ENCODE measurements at places on chromosomes 6 and 20. TPM values are rescaled to one million over a fixed set of nuclear protein-coding genes. Genes with fewer than 3 reads are reported as not detected.

DNA sequence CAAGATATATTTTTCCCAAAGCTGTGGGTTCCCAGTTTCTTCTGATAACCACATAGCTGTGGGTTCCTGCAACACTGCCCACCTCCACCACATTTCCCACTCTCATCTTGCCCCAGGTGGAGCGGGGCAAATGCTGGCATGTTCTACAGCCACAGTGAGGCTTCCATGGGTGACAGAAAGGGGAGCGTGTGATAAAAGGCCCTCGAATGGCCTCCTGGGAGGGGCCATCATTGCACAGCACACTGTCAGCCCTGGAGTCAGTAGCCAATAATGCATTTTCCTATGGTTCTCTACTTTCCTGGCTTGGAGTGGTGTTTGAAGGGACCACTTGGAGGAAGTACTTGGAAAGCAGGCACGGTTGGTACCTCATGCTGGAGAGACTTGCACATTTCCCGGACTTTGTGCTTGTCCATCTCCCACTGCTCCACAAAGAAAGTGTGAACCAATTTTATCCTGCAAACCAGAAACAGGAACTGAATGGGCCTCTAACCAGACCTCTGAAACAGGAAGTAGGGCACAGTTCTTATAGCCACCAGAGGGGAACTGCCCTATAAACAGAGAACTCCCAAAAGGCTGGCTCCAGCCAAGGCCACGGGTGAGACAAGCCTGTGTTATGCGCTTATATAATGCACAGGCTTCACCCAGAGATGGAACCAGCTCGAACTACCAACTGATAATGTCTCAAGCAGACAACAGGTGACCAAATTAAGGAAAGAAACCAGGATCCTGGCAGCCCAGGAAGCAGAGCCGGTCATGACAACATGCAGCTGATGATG lies 8.6 kb downstream of the MAP3K5 start:
- DNase-seq = no peak

RUNX2 gene
- total RNA-seq = 0.15 TPM

- DNase-seq = no peak
Measured at GRCh38 chr6:509676-510075, 118.1 kb downstream of the IRF4 start.

DNA sequence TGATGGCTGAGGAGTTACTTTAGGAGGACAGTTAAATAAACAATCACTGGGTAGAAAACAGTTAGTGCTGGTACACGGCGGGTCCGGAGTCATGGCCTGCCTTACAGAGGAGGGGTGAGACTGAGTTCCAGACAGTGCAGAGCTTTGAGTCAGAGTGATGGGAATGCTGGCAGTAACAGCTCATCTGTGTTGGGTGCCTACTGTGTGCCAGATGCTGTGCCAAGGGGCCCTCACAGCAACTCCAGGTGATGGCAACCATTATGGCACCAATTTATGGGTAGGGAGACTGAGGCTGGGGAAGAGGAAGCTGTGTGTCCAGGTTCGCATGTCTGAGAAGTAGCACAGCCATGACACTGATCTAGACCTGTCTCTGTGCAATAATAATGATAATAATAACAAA lies 132.6 kb downstream of the CEBPB start:
- no peak for DNase-seq

- DNase-seq = peak; percentile 58
Measured at GRCh38 chr20:8132484-8133309, 631 bp downstream of the PLCB1 start.

GRCh38 chr20:38373231-38373867 lies 27.1 kb downstream of the LBP start:
- peak; percentile 67 for DNase-seq

BPIFB1 gene
- 0.18 TPM for total RNA-seq

DNA sequence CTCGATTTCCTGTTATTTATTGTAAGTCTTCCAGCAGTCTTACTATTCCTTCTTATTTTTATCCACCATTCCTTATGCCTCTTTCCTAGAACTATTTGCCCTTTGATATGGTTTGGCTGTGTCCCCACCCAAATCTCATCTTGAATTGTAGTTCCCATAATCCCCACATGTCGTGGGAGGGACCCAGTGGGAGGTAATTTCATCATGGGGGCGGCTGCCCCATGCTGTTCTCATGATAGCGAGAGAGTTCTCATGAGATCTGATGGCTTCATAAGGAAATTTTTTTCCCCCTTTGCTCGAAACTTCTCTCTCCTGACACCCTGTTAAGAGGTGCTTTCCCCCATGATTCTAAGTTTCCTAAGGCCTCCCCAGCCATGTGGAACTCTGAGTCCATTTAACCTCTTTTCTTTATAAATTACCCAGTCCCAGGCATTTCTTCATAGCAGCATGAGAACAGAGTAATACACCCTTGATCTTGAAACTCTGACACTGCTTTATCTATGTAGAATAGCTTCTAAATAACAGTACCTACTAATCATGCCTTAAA lies 48.8 kb downstream of the PLN start:
- no peak for DNase-seq
